ENCODE measurements at places on chromosomes 1 and 21.
A peak's percentile ranks its signal among the peaks of the same experiment; 100 is the strongest.

GRCh38 chr1:11918799-11919519, 7.3 kb downstream of the KIAA2013 start:
- no peak for DNase-seq

DNA sequence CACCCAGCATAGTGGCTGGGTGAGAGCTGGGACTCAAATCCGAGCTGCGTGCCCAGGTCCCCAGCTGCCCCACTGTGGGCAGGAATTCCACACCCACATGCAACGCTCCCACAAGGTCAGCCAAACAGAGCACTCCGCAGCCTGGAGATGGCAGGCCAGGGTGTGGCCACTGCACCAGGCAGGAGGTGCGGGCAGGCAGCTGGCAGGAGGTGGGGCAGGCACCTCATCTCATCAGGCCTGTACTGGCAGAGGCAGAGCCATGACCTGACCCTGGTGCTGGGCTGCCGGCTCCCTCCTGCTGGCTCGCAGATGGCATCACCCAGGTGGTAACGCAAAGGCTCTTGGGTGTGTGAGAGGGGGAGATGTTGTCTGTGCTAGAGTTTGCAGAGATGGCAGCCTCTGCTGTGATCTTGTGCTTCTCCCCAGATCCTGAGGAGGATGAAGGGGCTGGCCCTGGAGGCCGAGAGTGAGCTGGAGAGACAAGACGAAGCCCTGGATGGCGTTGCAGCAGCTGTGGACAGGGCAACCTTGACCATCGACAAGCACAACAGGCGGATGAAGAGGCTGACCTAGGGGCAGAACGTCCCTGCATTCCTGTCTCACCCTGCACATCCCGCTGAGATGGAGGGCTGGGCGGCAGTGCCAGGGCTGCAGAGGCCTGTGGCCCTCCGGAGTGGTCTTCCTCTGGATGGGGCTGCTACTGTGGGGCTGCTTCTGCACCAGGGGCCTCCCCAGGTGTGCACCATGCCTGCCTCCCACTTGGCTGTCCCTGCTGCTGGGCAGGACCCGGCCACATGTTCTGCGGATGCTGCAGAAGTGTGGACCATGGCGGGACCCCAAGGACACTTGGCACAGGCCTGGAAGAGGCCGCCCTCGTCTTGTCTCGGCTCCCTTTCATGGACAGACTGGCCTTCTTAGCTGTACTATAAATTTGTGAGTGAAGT, 35.1 kb upstream of the PRSS38 start:
- DNase-seq: no peak

DNA sequence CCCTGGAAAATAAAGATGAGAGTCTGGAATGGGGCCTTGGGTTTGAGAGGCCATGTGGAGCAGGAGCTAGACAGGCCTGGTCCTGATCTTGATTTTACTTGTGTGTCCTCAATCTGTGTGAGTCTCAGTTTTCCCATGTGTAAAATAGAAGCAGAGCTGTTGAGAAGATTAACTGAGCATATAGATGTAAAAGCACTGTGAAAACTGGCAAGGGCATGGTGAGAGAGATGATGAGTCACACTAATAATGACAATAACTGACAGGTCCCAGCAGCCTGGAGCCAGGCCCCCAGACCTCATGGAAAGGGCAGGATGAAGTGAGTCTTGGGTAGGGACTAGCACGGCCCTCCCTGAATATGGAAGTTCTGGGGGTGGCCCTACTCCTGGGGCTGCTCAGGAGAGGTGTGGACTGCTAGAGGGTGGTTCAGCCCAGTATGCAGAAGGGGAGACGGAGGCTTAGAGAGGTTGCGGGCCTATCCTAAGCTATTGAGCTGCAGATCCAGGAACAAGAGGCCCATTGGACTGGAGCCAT, 2.8 kb upstream of the AHDC1 start:
- DNase-seq: no peak

DNA sequence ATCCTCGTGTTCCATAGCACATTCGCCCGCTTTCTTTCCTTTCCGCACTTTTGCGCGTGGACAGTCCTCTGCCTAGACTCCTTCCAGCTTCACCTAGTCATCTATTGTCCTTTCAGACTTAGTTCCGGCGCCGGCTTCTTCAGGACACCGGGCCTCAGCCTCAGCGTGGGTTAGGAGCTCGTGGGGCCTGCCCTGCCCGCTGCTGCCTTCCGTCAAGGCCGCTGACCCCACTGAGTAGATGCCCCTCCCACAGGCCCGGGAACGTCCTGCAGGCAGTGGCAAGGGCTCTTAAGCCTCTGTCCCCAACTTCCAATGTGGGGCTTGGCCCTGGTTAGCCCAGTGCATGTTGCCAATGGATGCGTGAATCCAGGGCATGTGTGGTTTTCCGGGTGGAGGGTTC, 11.4 kb downstream of the DMRTB1 start:
- no peak for DNase-seq

DNA sequence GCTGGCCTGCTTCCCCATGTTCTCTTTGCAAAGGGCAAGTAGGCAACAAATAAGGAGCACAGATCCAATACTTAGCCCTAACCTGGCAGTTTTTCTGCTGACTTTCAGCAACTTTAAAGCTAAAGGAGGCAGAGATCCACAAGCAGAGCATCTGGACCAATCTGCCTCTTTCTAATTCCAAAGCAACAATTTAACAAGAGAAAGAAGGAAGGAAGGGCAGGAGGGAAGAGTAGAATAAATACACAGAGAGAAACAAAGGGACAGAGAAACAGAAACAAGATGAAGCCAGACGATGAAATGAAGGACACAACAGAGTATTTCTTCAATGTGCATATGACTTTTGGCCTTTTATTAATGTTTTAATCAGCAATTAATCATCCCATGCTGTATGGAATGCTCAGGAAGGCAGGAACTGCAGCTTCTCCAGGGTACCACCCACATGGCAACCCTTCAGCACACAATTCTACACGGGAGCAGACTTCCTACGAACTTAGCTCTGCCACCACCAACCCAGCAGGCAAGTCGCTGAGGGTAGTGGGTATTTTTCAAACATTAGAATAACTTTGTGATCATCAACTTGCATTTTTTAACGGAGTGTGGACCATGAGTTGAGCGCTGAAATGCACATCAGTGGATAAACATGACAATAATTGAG, 15.3 kb downstream of the CLCC1 start:
- DNase-seq: no peak

GRCh38 chr1:209567698-209568175, 15.8 kb upstream of the CAMK1G start:
- peak; percentile 99 for DNase-seq

DNA sequence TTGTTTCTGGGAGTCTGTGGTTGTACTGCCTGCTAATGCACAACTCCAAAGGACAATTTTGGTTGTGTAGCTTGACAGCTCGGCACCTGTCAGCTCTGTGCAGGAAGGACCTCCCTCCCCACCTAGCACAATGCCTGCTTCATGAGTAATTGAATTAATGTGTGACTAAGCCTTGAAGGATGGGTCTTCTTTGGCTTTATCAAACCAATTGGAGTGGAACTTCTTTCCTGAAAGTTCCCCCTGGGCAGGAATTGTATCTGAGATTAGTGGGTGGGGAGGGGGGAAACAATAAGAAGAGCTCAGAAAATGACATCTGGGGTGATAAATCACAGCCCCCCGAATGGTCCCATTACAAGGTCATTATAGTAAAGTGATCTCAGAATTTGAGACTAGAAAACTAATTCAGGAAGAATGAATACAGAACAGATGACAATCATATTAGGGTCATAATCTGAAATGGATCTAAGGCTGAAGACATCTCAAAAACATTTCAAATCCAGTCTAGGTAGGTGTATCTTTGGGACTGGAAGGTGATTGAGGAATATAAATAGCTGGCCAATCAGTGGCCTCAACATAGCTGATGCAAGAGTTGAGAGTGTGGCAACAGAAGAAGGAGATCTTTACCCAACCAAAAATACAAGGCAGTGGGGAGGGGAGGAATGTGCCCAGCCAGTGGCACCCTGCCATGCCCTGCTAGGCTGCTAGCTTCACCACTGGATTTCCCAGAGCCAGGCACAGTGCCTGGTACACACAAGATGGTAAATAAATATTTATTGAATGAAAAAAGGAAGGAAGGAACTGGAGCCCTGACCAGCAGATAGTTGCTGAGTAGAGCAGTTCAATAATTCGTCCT, 10.1 kb upstream of the SESN2 start:
- peak; percentile 92 for DNase-seq

DNA sequence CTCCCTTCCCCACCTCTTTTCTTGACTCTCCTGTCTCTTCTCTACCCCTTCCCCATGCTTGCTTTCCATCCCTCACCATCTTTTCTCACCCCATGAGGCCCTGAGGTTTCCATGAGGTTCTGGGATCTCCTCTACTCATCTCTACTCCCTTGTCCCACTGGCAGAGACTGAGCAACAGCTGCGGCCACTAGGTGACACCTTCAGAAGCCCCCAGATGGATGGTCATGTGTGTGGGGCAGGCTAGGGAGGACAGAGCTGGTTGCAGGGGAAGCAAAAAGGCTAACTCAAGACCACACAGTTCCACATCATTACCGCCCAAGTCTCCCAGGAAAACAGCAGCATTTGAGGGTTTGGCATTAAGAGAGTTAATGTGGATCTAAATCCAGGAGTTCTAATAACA, 45.0 kb downstream of the LRRN2 start:
- DNase-seq: no peak

- DNase-seq: no peak
These were observed 3.1 kb downstream of the FOXD3 start for GRCh38 chr1:63325279-63325985.

- DNase-seq: no peak
These were observed 573.3 kb downstream of the PTPRU start for GRCh38 chr1:29809446-29810120.

DNA sequence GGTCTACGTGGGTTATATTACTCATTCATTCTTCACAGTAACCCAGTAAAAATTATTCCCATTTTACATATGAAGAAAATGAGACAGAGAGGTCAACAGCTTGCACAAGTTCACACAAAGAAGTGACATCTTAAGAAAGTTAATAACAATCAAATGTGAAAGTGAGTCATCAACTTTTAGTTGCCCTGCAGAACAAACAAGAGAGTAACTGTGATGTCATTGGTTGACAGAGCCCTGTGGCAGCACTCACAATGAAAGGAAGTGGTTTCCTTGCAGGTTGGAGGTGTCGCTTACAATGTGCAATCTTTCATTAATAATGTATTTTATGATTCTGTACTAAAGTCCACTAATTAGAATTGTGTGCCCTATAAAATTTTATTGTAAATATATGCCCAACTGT, 369.6 kb downstream of the RYR2 start:
- DNase-seq: peak; percentile 3

DNA sequence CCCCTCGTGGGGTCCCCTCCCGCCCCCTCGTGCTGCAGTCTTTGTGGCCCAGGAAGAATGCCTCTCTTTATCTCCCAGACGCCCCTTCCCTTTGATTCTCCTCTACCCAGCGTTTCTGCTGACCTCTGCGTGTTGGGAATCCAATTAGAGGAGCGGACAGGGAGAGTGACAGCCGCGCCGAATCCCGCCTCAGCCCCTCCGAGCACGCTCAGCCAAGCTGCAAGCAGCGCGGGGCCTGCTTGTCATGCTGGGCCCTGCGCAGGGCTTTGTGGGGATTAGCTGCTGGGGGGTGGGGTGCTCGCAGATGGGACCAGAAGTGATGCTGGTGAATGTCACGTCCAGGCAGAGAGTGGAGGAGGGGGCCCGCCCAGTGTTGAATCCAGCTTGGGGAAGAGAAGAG, 91.1 kb downstream of the EPHB2 start:
- no peak for DNase-seq

DNA sequence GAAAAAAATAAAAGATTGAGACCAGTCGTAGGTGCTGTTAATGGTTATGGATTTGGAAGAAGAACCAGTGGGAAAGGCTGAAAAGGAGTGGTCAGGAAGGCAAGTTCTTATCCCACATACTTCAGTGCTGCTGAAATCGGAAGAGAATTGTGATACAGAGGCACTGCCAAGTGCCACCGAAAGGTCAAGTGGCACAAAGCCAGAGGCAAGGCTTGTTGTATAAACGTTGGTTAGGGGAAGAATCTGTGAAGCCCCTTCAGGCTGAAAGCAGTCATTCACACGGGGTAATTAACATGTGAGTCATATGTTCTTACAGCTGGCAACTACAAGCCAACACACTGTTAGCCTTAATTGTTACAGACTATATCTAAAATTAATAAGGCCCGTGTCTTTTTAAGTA, 48.8 kb downstream of the ZBTB40 start:
- peak; percentile 60 for DNase-seq

- peak; percentile 41 for DNase-seq
These were observed 14.0 kb downstream of the TGFBR3 start for GRCh38 chr1:91872000-91872399.

- no peak for DNase-seq
These were observed 114.6 kb upstream of the VAV3 start for GRCh38 chr1:108079440-108080025.
